Right ventricle myocardium inferior (tissue), 1 donor: ENCODE measurements at places on chromosomes 12 and 14. TPM values are rescaled to one million over a fixed set of nuclear protein-coding genes. Genes with fewer than 3 reads are reported as not detected.

Gene STAC3
- 1.2 TPM for total RNA-seq

DNA sequence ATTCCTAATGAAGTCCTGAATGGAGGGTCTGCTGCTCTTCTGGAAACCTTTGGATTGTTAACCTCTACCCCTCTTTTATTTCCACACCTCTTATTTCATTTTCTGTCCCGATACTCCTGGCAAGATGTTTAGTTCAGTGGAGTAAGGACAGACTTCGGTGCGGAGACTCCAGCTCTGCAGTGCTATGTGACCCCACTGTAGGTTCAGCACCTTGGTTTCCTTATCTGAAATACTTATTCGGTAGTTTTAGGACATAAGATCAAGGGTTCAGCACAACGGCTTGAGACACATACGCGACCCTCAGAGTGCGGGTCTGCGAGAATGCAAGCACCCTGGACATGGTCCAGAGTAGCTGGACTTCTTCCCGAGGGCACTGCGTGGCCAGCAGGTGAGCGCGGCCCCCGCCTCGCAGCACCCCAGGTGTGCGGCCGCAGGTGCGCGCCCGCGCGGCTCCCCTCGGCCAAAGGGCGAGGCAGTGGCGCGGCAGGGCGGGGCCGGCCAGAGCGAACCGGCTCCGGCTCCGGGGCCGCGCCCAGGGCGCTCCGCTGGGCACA is 465 bp upstream of the FGD4 start:
- DNase-seq, result no peak

Gene SYCP3
- not detected for total RNA-seq

Gene NUP107
- total RNA-seq, result 19.1 TPM

DNA sequence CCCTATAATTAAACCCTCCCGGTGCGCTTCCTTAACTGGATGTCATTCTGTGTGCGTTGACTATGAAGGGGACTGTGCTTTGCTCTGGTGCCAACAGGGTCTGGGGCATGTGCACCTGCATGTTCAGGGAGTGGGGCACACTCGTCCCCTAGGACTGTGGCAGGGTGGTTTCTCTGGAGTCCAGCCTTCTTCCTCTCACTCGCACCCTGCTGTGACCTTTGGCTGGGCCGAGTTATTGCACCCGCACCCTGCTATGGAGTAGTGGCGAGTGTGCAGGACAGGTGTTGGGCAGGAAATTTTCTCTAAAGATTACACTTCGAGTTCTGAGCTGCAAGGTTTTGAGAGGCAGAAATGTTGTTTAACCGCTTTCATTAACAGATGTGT is 138.9 kb downstream of the PLXNC1 start:
- DNase-seq, result peak; percentile 66
